Upper lobe of left lung (tissue), 6 donors: ENCODE measurements at places on chromosomes 1 and 21. TPM values are rescaled to one million over a fixed set of nuclear protein-coding genes. Genes with fewer than 3 reads are reported as not detected.

AMY1C gene
- 5.2 TPM for total RNA-seq

TSPEAR gene
- not detected for total RNA-seq

GBP7 gene
- not detected for total RNA-seq

PKP1 gene
- 1.0 TPM for total RNA-seq

COL9A2 gene
- 30.4 TPM for total RNA-seq

CD164L2 gene
- 3.3 TPM for total RNA-seq

RBM11 gene
- 1.8 TPM for total RNA-seq

RGS7 gene
- total RNA-seq, result not detected

DNA sequence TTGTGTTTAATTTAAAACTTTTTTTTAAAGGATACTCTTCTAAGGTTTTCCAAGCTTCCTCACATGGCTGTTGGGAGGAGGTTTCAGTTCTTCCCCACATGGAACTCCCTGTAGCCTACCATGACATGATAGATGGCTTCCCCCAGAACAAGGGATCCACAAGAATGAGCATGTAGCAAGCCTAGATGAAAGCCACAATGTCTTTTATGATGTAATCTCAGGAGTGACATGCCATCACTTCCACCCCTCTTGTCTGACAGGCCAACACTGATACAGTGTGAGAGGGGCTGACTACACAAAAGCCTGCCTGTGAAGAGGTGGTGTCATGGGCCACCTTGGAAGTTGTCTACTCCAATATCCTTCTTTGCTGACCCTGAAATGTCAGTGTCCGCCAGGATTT is 32.0 kb downstream of the CD34 start:
- DNase-seq, result no peak

GRCh38 chr1:38727684-38728584 is 131.6 kb downstream of the RRAGC start:
- no peak for DNase-seq

DNA sequence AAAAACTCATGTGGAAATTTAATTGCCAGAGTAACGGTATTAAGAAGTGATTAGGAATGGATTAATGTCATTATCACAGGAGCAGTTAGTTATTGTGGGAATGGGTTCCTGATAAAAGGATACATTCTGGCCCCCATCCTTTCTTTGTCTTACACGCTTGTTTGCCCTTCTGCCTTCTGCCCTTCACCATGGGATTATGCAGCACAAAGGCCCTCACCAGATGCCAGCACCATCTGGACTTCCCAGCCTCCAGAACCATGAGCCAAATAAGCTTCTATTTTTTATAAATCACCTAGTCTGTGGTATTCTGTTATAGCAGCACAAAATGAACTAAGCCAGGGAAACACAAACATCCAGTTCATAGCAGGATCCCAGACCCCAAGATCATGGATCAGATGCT is 33.9 kb upstream of the POU2F1 start:
- DNase-seq, result no peak

DNA sequence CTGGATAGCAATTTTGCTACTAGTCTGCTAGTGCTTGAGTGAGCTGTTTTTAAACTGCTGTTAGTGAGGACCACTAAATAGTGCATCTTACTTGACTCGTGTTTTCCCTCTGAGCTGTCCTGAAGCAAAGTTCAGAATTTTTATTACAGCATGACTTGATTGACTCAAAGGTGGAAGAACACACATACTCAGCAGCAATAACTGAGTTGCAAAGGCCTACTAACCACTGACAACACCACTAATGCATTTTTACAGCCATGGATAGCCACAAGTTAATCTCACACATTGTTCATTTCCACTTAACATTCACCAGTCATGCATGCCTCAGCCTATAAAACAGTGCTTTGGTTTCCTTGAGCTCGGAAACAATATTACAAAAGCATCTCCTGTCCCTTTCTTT is 148.7 kb downstream of the RUNX1 start:
- no peak for DNase-seq

DNA sequence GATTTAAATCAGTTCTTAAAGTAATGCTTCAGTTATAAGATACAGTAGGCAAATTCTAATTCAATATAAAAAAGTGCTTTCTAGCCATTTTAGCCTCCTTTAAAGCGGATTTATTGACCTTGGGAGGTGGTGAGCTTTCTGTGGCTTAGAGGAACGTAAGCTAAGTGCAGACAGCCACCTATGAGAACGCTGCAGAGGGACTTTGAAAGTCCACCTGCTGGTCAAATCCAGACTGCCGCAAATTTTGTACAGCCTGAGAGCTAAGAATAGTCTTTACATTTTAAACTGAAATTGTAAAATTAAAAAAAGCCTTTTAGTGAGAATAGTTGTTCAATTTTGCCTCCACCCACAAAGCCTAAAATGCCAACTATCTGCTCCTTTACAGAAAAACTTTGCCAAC is 67.0 kb upstream of the SSX2IP start:
- no peak for DNase-seq

- peak; percentile 31 for DNase-seq
Measured at GRCh38 chr1:110203021-110203661, 7.0 kb upstream of the KCNC4 start.

- no peak for DNase-seq
Measured at GRCh38 chr1:4837752-4838151, 183.3 kb downstream of the AJAP1 start.

GRCh38 chr1:212485913-212486618 is 53.3 kb downstream of the NENF start:
- peak; percentile 83 for DNase-seq

GRCh38 chr1:211874521-211875347 is 44.2 kb upstream of the LPGAT1 start:
- peak; percentile 83 for DNase-seq

GRCh38 chr21:26368591-26369320 is 198.2 kb upstream of the APP start:
- DNase-seq, result no peak
